ENCODE measurements at places on chromosomes 2 and 18. TPM values are rescaled to one million over a fixed set of nuclear protein-coding genes. Genes with fewer than 3 reads are reported as not detected.

CYP27C1 gene
- total RNA-seq, result 0.05 TPM

AMMECR1L gene
- 10.5 TPM for total RNA-seq

CCNYL1 gene
- total RNA-seq, result 10.2 TPM

DNA sequence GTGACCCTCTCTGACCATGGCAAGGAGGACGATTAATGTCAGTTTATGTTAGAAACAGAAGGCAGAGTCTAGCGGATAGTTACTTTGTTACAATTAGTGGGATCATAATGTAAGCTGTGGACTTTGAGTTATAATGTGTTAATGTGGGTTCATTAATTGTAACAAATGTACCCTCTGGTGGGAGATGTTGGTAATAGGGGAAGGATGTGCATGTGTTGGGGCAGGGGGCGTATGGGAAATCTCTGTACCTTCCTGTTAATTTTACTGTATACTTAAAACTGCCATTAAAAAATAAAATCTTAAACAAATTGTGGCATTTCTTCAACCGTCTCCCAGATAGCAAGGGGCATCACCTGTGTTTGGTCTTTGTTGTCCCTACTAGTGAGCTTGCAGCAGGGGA lies 4.8 kb downstream of the UBE2F start:
- DNase-seq, result no peak

DNA sequence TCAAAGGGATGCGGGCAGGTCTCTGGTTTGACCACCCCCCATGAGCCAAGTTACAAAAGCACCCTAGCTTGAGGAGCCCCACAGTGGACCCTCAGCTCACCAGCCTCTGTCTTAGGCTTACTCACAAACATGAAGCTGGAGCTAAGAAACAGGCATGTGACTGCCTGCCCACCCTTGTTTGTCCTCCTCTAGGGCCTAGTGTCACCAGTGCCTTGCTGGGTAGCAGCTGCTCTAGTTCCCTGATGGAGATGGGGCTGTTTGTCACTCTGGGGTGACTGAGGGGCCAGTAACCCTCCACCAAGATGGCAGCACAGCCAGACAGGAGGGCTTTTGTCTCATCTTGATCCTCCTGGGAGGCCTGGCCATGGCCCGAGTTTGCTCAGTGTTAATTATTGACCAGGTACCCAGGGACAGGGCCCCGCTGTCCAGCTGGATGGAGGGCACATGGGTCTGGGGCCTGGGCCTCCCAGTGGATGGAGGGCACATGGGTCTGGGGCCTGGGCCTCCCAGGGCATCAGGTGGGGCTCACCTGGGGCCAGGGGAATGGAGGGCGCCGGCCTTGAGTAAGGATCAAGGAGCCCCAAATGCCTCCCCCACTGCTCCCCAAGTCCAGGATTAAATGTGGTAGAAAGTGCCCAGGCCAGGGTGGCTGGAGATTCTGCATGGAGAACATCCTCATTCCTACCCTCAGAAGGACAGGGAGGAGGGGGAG lies 185.9 kb upstream of the HAAO start:
- DNase-seq, result no peak

DNA sequence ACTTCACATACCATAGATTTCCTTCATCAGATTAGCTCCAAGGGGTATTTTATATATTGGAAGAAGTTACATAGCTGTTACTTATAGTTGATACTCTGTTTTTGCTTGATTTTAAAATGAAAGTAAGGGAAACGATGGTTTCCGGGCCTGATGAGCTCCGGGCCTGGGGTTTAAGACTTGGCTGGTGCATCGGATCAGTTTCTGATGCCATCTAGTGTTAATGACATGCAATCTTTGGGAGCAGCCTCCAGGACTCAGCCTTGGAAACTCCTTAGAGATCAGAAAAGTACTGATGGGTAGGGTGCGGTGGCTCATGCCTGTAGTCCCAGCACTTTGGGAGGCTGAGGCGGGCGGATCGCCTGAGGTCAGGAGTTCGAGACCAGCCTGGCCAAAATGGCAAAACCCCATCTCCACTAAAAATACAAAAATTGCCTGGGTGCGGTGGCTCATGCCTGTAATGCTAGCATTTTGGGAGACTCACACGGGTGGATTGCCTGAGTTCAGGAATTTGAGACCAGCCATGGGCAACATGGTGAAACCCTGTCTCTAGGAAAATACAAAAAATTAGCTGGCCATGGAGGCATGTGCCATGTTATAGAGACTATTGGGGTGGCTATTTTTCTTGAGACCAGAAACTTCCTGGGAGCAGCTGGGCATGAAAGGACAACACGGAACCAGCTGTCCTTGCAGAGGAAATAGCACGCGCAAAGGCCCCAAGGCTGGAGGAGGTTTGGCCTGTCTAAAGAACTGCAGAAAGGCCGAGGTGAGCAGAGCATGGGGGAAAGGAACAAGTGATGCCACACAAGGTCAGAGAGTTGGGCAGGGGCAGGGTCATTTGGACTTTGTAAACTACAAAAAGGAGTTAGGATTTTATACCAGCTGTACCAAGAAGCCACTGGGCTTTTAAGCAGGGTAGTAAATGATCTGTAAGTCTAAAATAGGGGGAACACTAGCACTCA lies 46.9 kb upstream of the CNOT11 start:
- no peak for DNase-seq

DNA sequence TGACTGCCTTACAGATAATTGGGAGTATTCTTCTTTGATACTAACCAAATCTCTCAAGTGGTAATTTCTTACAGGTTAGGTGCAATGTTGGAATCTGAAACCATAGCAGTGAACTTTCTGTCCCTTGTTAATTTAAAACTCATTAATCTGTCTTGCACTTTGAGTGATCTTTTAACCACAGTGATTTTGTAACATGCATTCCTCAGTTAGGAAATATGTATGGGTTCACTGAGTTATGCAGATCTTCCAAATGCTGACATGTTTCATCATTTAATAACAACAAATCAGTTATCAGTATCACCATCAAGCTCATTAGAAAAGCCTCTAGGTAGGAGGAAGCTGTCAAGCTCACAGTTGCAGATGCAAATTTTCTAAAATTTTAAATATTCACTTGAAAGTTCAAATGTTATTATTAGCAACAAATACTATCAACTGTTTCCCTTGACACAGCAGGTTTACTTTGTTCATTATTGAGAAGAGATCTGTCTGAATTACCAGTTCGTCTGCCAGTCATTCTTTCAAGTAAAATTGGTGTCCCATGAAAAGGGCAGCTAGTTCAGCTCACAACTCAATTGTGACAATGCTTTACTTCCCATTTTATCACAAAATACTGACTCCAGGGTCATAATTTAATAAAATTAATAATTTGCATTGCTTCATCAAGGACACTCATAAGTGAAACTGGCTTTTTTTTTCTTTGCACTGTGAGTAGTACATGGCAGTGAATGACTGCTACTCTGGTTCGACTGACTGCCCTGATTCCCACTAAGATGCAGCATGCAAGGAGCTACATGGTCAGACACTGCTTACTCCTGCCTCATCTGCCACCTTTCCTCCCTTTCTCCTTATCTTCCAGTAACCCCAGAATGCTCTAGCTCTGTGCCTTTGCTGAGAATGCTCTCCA lies 31.6 kb downstream of the SUCLG1 start:
- no peak for DNase-seq

CIB4 gene
- not detected for total RNA-seq

- no peak for DNase-seq
Measured at GRCh38 chr18:13834496-13835015, 10.6 kb downstream of the MC5R start.

- DNase-seq, result no peak
Measured at GRCh38 chr18:23380817-23381216, 72.3 kb upstream of the RIOK3 start.

KLHL29 gene
- total RNA-seq, result 0.54 TPM

XDH gene
- not detected for total RNA-seq

- DNase-seq, result no peak
Measured at GRCh38 chr2:190891372-190891771, 10.8 kb downstream of the GLS start.

DNA sequence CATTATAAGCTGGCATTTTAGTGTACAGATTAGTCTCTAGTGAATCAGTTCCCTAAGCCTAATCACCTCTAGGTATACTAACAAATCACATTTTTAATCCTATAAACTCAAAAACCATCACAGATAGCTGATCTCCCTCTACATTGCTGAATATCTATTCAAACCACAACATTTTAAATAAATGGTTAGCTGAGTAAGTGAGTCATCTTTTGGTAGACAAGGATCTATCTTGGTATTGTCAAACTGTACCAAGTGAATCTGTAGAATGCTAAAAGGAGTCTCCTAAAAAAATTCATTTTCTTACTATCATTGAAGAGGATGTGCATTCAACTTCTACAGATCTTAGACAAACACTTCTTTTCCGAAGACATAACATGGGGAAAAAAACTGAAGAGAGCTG lies 40.7 kb downstream of the INO80D start:
- no peak for DNase-seq

TEKT4 gene
- total RNA-seq, result 0.16 TPM

- no peak for DNase-seq
Measured at GRCh38 chr2:46689993-46690392, 210.6 kb downstream of the TMEM247 start.

DNA sequence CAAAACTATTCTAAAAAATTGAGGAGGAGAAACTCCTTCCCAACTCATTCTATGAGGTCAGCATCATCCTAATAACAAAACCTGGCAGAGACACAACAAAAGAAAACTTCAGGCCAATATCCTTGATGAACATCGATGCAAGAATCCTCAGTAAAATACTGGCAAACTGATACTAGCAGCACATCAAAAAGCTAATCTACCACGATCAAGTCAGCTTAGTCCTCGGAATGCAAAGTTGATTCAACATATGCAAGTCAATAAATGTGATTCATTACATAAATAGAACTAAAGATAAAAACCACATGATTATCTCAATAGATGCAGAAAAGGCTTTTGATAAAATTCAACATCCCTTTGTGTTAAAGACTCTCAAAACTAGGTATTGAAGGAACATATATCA lies 63.1 kb downstream of the EHBP1 start:
- DNase-seq, result no peak

TUBA3D gene
- 138 TPM for total RNA-seq

- DNase-seq, result no peak
Measured at GRCh38 chr2:219901155-219901554, 273.7 kb downstream of the SLC4A3 start.

DNA sequence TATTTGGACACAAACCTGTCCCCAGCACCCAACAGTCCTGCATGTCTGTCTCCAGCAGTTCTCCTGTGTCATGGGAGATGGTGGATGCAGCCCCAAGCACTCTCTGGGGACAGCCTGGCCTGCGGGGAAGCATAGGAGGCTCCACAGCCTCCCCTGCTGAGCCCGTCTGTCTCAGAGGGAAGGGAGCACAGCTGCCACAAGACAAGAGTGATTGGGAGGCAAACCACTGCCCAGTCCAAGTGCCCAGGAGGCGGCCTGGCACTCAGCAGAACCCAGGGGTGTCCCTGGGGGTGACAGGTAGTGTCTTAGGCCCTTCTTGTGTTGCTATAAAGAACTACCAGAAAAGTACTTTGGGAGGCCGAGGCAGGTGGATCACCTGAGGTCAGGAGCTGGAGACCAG lies 211.2 kb upstream of the MYT1L start:
- DNase-seq, result no peak

- DNase-seq, result no peak
Measured at GRCh38 chr2:239277401-239278085, 123.3 kb downstream of the HDAC4 start.

GRCh38 chr2:238709325-238710025 lies 138.4 kb upstream of the TWIST2 start:
- DNase-seq, result no peak

GRCh38 chr18:49456794-49457193 lies 3.7 kb downstream of the DYM start:
- DNase-seq, result no peak

DNA sequence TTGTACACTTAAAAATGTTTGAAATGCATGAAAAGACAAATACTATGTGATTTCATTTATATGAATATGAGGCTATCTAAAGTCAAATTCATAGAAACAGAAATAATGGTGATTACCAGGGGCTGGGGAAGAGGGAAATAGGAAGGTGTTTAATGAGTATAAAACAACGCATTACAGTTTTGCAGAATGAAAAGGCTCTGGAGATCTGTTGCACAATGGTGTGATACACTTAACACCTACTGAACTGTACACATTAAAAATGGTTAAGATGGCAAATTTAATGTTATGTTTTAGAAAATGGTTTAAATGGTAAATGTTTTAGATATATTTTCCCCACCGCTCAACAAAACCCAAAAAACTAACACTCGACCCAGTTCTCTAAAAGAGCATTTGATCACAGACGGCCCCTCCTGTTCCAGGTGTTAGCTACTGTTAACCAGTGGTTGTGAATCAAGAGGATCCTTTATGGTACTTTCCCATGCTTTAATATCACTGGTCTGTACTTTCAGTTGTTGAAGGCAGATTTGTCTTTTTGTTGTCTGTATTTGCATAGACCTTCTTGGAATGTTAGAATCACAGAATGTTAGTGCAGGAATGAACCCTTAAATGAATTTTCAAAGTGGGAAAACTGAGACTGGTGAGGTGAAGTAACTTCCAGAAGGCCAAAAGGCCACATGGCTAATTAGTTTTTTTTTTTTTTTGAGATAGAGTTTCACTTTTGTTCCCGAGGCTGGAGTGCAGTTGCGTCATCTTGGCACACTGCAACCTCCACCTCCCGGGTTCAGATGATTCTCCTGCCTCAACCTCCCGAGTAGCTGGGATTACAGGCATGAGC lies 10.2 kb downstream of the RAB10 start:
- DNase-seq, result no peak

TDRD15 gene
- total RNA-seq, result not detected

- DNase-seq, result no peak
Measured at GRCh38 chr2:157420771-157421323, 23.0 kb downstream of the CYTIP start.

GRCh38 chr2:175436076-175436475 lies 254.6 kb upstream of the ATP5MC3 start:
- DNase-seq, result no peak

GRCh38 chr18:51522338-51522737 lies 324.9 kb upstream of the MEX3C start:
- no peak for DNase-seq

HOXD4 gene
- not detected for total RNA-seq

CRYBA2 gene
- not detected for total RNA-seq

DNA sequence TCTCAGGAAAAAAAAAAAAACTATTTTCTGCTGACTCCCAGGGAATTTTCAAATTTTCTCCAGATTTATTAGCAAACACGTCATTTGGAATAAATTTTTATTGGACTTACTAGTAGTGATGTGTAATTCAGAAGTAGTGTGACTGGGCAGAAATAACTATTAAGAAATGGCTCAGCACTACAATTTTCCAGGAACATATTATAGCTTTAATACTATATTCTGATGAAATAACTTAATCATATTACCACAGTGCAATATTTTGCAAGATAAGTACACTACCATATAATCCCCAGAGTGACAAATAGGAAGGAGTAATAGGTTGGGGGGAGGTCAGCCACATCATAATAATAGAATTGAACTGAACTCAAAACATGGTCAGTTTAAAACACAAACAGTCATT lies 19.7 kb upstream of the TNFAIP6 start:
- no peak for DNase-seq

HAAO gene
- total RNA-seq, result 1.9 TPM

All from Right ventricle myocardium inferior (tissue), 1 donor.